Fibroblast of mammary gland (primary cell): ENCODE measurements at places on chromosomes 2 and 18.

- DNase-seq = no peak
These were observed 83.2 kb downstream of the BCL2 start for GRCh38 chr18:63236406-63236805.

- no peak for DNase-seq
These were observed 204.9 kb downstream of the FAM210A start for GRCh38 chr18:13521418-13521817.

- no peak for DNase-seq
These were observed 659.9 kb upstream of the ID2 start for GRCh38 chr2:8021921-8022320.

DNA sequence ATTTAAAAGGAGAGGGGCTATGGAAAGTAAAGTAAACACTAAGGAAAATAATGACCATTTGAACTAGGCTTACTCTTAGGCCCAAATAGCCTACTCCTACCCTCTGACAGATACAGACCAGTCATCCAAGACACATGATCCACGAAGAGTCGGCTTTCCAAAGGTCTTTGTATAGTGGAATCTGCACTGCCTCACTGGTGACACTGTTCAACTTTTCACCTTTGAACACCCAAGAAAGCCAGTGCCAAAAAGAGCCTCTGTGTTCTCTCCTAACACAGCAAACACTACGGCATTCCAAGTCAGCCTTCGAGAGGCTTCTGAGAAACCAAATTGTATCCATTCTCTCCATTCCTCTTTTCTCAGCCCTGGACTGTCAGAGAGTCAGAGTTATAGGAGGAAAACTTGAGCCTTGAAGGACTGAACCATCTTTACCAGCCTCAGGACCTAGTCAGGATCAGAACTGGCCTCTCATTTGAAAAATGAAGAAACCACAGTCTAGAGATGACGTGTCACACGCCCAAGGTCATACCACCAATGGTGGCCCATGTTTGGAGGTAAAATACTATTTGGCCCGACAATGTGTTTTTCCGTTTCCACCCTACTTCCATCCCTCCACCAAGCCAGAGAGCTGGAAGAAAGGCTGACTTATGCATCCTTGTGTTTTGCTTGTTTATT, 267.4 kb upstream of the ACVR2A start:
- no peak for DNase-seq

DNA sequence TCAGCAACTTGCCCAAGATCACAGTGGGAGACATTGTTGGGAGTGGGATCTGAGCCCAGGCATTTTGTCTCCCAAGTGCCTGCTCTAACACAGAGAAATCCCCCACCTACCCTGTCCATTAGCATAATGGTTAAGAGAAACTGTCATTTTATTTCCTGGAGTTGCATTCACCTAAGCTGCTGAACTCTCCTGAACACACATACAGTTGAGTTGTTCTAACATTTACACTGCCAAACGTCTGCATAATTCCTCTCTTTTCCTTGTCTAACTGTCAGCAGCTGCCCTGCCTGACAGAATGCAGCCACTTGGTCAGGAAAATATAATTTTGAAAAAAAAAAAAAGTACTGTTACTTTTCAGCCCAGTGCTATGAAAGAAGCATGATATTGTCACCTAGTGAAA, 396.3 kb upstream of the PIK3C3 start:
- DNase-seq = no peak

DNA sequence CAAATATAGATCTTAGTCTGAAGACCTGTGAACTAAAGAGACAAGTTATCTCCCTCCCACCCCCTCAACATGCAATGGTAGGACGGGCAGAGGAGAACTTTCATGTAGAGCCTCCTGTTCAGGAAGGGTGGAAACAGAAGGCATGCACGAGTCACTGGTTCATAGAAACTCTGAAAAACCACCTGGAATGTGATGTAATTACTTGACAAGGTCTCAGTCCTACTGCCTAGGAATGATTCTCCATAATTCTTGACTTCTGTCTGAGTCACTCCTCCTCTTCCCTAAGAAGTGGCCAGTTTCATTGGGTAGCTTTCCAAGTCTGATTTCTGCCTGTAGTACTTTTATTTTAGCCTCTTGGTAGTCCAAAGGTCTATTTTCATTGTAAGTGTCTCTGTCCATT, 277.3 kb downstream of the PTPRM start:
- DNase-seq = peak; percentile 33

DNA sequence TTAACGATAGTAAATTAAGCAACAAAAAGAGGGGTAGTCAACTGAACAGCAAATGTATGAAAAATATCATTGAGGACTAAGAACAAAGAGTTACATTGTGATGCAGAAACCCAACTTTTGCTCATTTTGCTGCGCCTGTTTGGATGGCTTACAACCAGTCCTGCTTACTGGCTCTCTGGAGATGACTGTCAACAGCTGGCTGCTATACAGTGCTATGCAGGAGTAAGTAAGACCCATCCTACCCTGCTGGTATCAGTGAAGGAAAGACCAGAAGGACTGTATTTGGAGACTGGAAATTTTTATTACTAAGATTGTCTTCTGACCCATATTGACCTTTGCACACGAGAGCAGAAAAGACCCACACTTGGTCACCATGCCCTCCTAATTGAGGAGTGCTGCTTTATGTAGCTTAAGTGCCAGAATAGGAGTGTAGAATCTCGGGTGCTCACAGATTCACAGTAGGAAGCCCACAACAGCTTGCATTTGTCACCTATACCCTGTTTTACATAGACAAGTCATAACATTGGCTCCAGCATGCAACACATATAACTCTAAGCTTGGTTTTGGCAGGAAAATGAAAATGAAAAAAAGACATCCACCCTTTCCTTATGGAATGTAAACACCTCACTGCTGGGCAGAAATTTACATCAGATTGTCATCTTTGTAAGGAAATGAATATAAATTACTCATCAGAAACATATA, 1915.0 kb upstream of the CELF4 start:
- no peak for DNase-seq

DNA sequence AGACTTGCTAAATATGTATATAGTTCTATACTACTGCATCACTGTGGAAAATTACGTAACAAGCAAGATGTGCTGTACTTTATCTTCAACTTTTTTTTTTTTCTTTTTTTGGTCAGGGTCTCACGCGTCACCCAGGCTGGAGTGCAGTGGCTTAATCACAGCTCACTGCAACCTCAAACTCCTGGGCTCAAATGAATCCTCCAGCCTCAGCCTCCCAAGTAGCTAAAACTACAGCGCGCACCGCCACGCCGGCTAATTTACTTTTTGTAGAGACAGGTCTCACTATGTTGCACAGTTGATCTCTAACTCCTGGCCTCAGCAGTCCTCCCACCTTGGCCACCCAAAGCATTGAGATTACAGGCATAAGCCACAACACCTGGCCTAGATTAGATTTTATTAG, 68.0 kb downstream of the COX7A2L start:
- DNase-seq = no peak

- DNase-seq = no peak
These were observed 58.7 kb upstream of the ZNF397 start for GRCh38 chr18:35182151-35182550.

DNA sequence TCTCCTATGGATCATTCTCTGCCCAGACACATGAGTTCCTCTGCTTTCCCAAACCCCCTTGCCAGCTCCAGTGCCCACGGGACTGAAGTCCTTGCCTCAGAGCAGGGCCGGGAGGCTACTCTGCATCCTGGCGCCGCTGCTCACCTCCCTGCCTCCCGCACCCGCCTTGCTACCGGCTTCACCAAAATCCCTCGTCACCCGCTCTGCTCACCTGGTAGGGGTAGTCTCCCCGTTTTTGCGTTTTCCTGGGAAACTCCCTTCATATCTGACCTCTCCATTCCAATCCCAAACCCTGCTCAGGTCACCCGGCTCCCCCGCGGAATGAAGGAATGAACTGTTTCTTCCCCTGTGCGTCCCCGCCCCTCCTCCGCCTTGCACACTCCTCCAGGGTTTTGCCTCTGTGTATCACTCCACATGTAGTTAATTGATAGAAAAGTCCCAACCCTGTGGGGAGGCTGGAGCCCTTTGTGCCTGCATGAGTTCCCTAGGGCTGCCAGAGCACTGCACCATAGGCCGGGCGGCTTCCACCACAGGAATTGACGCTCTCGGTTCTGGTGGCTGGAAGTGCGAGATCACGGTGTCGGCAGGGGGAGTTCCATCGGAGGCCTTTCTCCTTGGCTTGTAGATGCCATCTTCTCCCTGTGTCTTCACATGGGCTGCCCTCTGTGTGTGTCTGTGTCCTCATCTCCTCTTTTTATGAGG, 2.0 kb upstream of the DGKD start:
- no peak for DNase-seq

DNA sequence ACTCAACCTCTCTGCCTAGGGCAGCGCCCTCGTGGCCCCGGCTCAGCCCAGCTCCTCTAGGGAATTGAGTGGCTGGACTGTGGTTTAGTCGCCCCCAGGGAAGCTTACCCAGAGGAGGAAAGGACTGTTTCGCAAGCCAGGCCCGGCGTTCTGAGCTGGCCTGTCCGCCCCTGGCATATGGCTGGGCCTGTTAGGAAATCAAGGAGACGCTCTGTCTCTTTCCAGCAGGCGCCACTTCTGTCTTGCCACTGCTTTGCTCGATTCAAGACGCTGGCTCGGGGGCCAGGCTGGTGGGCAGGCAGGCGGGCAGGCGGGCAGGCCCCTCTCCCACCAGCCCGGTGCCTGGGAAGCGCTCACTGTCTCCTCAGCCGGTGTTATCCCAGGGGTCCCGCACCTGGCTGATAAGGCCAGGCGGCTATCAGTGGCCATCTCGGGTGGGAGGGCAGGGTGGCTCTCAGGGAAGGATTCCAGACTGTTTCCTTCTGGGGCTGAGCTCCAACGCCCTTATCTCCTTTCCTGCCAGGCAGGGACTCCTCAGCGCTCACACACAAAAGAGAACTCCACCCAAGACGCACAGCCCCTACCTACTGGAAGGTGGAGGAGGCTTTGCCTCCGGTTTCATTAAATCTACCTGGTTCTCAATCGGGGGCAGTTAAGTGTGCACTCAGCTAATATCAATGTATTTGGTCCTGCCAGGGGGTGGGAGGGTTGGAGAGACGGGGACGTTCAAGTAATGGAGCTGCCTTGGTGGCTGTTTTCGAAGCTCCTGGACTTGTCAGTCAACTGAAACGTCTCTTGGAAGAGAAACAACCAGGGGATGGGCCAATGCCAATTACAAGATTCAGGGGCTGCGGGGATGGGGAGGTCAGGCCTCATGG, 109.1 kb downstream of the SMAD7 start:
- DNase-seq = peak; percentile 73

GRCh38 chr2:26456440-26457250, 21.3 kb downstream of the OTOF start:
- DNase-seq = no peak

DNA sequence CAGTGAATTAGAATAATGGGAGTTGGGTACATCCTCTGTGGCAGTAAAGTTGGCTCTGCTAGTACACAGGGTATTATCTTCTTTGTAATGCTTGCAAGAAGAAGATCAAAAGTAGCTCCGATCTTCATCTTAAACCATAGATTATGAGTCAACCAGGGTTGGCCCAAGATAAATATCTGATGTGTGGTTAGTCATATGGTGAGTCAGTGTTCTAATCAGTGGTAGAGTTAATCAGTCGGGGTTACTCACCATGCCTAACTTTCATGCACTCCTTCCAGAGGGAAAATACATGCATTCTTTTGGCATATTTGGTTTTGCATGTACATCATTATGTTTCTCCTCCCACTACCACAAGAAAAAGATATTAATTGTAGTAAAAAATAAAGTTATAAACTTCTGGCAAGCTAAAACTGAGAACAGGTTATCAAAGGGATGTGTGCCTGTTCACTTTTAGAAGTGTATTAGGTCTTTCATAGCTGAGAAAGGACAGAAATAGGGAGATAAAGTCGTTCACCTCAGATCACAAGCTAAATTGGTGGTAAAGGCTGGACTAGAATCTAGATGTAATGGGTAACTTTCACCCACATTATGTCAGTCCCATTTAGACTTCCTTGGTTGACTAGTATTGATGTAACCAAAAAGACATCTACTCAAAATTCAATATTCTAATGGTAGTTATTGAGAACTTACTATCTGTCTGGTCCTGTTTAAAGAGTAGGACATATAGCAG, 684.4 kb downstream of the IRS1 start:
- DNase-seq = peak; percentile 99

DNA sequence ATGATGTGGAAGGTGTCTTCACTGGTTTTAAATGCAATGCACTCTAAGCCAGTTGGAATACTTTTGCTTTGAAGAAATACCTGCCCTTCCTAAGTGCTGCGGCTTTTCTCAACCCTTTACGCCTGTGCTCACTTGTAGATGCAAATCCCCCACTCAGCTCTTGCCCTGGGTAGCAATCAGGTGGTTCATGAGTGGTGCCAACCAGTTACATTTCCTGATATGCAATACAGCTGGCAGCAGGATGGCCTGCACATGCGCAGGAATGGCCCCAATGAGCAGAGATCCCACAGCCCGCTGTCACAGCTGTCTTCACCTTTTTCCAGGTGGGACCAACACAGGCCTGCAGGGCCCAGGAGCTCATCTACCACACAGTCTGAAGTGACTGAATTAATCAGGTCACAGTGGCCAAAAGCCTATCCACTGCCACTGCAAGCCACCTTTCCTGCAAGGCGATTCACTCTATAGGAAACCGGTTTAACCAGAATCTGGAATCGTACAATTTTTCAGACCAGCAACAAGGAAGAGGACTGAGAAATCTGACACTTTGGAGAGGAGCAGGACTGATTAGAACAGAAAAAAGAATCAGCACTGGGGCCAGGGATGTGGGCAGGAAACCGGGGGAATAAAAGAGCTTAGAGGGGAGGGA, 247.8 kb downstream of the MYT1L start:
- no peak for DNase-seq

DNA sequence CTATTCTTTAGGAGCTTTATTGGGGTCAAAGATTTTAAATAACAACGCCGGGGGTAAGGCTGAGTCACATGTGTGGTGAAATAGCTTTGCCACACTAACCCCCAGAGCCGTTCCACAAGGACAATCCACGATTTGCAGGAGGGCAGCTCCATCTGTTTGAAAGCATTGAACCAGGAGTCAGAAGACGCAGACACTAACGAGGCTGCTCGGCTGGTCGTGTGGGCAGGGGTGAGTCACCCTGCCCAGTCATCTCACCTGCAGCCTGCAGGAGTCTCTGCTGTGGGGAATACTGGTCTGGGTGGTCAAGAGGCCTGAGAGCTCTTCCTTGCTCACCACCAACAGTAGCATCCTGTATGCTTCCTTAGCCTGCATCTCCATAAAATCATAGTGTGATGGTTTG, 149.2 kb upstream of the NCK2 start:
- DNase-seq = no peak
